ENCODE measurements at places on chromosomes 13 and 19.
A peak's percentile ranks its signal among the peaks of the same experiment; 100 is the strongest.

GRCh38 chr13:33033051-33033812 lies 17.0 kb downstream of the KL start:
- no peak for DNase-seq

- DNase-seq: no peak
Measured at GRCh38 chr19:54307389-54308020, 5.5 kb downstream of the LILRA5 start.

GRCh38 chr19:41540041-41540695 lies 35.8 kb upstream of the CEACAM21 start:
- no peak for DNase-seq

DNA sequence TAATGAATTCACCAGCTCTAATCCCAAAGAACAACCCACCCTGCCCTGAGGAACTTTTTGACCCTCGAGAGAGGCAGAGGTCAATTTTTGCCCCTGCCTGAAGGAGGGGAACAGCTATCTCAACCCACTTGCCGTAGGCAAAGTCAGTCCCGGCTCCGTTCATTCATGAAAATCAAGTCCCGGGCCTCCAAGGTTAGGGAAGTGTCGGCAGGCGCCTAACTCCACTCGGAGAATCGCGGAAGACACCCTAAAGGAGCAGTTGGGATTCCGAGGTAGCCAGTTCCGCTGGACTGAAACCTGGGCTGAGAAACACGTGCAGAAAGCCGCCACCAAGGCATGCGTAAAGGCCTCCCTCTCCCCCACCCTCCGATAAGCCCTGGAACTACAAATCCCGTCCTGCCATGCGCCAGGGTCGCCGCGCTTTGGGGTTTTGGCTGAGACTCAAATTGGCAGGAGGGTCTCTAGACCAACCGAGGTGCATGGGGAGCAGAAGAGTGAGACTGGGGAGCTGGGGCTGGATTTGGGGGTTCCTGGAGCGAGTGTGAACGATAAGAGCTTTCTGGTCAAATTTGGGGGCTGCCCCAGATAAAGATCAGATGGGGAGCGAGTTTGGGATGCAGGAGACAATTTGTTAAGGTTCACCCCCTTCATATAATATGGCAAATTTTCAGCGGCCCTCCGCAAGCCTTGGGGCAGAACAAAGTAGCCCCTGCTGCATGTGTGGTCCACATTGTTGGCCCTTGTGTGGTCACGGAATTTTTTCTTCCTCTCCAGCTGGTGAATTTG lies at the start of gene TNPO2:
Gene TNPO2, minus strand, starts transcription at position 292 of the 786 bp plus-strand sequence. CDS start 2,955 bp downstream, outside the sequence.
- peak; percentile 70 for DNase-seq

GRCh38 chr19:33998739-33999345 lies 173.5 kb upstream of the LSM14A start:
- DNase-seq: peak; percentile 20

- peak; percentile 68 for DNase-seq
Measured at GRCh38 chr19:48656840-48657474, 11.0 kb upstream of the CA11 start.

DNA sequence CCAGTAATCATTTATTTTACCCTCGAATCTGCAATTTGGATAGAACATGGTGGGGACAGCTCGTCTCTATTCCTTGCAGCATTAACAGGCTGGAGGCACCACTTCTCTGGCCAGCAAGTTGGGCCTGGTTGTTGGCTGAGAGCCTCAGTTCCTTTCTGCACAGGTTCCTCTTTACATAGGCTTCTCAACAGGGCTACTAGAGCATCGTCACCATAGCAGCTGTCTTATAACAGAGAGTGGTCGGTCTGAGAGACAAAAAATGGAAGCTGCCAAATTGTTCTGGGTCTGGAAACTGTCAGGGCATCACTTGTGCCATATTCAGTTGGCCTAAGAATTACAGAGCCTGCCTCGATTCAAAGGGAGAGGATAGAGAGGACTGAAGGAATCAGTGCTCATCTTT lies 86.7 kb downstream of the DNAJC15 start:
- no peak for DNase-seq

GRCh38 chr13:62388515-62388914 lies 972.9 kb upstream of the PCDH20 start:
- DNase-seq: no peak

GRCh38 chr19:3606690-3607289 lies at the start of gene TBXA2R:
Gene TBXA2R, minus strand, starts transcription at chr19:3606875. Its CDS starts 6,241 bp downstream, at chr19:3600634.
- DNase-seq: no peak

- DNase-seq: no peak
Measured at GRCh38 chr13:35477386-35477946, 977 bp upstream of the MAB21L1 start.

DNA sequence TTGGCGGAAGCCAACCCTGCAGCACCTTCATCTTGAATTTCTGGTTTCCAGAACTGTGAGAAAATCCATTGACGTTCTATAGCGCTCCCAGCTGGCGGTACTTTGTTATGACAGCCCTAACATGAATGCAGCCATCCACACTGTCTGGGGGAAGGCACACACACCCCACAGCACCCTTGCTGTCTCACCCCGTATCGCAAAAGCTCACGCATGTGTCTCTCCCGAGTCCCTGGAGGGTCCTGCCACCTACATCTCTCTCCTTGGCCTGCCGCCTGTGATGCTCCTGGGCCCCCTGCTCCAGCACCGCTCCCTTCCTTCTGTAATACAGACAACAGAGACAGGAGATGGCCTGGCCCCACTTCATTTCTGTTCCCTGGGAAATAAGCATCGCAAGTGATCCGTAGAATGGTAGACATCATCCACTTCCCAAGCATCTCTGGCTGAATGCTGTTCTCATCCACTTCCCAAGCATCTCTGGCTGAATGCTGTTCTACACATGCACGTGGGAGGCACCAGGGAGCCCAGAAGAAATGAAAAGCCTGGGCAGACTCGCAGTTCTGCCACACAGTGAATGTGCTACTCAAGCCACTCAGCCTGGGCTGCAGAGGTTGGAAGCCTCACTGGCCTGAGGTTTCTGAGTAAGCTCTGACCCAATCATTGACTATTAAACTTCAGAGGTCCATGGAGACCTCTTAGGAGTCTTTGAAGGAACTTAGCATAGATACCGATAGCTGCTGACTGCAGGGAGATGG lies 29.6 kb downstream of the EPN1 start:
- no peak for DNase-seq

DNA sequence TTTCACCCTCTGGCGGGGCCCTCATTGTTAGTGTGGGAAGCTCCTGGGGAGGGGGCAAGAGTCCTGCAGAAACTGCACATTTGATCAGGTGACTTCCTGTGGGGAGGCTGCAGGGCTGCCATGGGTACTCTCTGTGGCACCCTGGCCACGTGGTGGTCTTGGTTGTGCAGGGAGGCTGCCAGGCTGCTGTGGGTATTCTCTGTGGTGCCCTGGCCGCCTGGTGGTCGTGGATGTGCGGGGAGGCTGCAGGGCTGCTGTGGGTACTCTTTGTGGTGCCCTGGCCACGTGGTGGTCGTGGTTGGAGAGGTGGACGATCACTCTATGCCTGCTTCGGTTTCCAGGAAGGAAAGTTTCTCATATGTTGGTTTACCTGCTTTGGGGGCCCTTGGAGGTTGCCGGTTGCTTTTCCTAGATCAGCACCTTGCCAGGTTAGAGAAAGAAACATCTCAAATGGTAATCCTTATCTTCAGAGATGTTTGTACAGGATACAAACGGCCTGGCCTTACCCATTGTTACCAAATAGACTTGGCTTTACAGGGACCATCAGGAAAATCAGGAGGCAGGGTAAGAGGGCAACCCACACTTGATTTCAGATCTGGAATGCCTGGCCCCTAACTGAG lies 22.9 kb downstream of the TEX29 start:
- no peak for DNase-seq

- no peak for DNase-seq
Measured at GRCh38 chr13:49357694-49358093, 86.2 kb downstream of the CAB39L start.

- DNase-seq: no peak
Measured at GRCh38 chr19:55678121-55678671, 3.2 kb downstream of the EPN1 start.

- no peak for DNase-seq
Measured at GRCh38 chr13:113114511-113115362, 7.9 kb upstream of the F10 start.

DNA sequence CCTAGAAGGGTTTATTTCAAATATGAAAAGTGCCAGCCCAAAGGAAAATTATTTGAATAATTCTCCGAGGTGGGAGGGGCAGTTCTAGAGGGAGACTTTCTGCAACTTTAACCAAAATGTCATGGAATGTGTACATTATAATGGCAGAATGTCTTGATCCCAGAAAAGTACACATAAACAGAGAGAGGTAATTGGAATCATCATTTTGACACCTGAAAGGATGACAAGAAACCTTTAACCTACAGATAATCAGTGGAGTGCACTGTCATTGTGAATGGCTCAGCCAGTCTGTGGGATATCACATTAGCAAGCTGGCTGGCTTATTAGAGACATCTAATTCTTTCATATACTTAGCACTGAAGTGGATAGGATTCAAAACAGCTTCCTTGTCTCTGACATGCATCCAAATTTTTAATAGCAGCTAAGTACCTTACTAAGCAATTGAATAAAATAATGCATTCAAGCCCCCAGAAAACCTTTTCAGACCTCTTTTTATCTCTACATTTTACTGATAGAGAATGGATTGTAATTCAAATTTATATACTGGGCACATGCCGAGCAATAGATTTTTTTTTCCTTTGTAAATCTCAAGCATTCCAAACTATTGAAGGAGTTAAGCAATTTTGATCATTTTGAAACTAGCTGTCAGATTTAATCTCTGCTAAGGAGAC lies 468.6 kb downstream of the COG6 start:
- no peak for DNase-seq

- DNase-seq: no peak
Measured at GRCh38 chr13:44664308-44664707, 88.2 kb upstream of the TSC22D1 start.

- no peak for DNase-seq
Measured at GRCh38 chr19:1756264-1756663, 3.0 kb downstream of the ONECUT3 start.

DNA sequence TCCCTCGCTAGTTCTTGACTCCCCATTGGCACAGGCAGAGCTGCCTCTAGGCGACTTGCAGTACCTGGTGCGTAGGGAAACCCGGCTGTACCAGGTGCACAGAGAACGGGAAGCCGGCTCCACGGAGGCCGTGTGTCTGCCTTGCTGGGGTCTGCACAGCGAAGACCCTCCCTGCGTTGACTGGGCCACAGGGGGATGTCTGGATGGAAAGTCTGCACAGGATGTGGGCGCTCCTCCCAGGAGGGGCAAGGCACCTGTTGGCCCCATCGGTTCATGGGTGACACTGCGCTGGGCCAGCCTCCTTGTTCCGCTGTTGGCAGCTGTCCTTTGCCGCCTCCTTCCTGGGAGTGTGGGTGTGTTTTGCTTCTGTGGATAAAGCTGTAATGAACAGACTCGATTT lies 138.3 kb downstream of the TEX29 start:
- no peak for DNase-seq
